Activated CD4-positive, alpha-beta T cell treated with anti-CD3 and anti-CD28 coated beads for 48 hours (primary cell): ENCODE measurements at places on chromosomes 12 and 14.

- no peak for DNase-seq
Measured at GRCh38 chr12:130240831-130241590, 78.7 kb downstream of the FZD10 start.

DNA sequence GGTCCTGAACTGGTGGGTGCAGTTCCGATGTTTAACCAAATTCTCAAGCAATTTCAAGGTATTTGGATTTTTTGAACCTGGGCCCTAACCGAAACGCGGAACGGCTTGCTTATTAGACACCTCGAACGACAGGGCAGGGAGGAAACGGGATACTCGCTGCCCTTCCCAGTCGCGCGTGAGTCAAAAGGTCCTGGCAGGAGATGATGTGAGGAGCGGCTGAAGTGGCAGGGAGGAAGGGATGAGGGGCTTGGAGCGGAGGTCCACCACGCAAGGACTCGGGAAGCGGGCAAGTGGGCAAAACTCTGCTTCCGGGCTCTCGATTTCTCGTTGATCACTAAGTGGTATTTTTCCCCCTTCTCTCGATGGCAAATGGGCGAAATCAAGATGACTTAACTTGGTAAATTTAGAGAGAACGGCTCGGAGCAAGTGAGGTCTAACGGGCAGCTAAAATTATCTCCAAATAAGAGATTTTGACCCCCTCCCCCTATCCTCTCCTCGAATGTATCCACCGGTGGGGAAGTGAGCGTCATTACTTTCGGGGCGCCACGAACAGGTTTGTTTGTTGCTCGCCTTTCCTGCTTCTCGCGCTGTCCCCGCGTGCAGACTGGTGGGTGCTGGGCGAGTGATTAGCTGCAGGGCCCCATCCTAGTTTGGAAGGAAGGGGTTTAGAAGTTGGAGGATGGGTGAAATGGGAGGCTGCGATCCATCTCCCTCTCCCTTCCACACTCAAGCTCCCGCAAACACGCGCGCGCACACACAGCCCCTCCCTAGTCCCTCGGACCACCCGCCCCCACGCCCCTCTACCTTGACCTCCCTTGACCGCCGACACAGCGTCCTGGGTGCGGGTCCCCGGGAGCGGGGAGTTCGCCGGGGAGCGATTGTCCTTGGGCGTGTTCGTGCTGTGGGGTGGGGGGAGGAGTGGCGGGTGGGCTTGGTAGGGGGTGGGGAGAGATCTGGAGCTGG, 986 bp upstream of the NTF3 start:
- no peak for DNase-seq

- no peak for DNase-seq
Measured at GRCh38 chr12:19834592-19834991, 395.3 kb downstream of the AEBP2 start.

- DNase-seq, result no peak
Measured at GRCh38 chr12:77343291-77343690, 277.9 kb upstream of the E2F7 start.

DNA sequence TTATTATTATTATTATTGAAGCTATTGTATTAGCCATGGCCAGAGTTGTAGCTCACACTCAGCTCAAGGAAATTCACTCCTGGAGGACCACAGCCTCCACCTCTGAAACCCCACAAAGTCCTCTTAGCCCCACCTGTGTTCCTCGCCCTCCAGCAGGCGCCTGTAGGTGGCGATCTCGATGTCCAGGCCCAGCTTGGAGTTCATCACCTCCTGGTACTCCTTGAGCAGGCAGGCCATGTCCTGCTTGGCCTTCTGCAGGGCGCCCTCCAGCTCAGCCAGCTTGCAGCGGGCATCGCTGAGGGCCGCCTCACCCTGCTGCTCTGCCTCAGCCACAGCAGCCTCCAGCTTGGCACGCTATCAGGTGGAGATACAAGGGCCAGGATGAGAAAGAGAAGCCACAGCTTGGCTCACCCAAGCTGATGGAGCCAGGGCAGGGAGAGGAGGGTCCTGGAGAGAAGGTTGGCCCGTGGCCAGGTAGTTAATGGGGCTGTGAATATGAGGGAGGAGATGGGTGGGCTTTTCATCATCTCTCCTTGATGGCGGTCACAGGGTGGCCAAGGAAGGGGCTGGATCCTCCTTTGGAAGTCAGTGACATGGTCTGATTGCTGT, 5.1 kb downstream of the KRT85 start:
- DNase-seq, result peak; percentile 38

DNA sequence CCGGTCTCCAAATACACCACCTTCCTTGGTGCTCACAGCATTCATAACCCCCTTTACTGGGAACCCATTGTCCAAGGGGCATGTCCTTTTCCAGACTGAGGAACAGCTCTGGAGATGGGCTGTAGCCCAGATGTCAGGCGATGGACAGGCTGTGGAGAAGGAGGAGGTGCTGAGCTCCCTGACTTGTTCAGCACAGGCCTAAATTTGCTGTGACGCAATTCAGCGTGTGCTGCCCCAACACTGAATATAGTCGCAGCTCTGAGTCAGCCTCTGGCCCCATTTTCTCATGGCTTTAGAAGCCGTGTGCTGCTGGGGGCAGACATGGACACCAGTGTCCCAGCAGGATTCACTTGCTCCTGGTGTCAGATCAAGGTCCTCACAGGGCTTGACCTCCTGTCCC, 269.1 kb downstream of the EMP1 start:
- no peak for DNase-seq

DNA sequence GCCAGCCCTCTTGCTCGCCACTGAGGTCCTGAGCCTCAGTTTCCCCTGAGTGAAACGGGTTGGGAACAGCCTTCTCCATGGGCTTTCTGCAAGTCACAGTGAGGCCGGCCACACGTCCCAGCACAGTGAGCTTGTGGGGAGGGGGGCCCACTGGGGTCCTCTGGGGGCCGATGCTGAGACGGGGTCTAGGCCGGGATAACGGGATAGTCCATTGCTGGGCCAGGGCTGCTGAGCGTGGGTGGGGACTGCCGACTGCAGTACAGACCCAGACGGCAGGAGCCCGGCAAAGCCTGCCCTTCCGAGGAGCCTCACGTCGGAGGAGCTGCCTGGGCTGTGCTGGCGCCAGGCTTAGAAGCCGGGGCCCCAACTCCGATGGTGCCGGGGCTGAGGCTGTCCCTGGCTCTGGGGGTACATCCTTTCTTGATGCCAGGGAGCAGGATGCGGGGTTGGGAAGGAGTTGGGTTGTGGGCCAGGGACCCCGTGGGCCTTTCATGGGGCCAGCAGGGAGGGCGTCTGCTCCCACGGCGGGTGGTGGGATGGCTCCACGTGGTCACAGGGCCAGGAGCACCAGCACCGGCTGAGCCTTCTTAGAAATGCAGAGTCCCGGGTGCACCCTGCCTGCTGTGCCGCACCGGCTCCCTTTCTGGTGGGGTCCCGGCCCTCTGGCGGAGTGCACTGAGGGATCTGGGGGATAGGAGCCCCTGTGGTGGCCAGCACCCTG, 24.2 kb downstream of the NOC4L start:
- DNase-seq, result no peak

- no peak for DNase-seq
Measured at GRCh38 chr12:59041241-59042121, 121.2 kb upstream of the LRIG3 start.

- peak; percentile 46 for DNase-seq
Measured at GRCh38 chr14:61671082-61671481, 24.2 kb upstream of the HIF1A start.

GRCh38 chr12:89040146-89040964, 311.9 kb downstream of the DUSP6 start:
- DNase-seq, result peak; percentile 91

DNA sequence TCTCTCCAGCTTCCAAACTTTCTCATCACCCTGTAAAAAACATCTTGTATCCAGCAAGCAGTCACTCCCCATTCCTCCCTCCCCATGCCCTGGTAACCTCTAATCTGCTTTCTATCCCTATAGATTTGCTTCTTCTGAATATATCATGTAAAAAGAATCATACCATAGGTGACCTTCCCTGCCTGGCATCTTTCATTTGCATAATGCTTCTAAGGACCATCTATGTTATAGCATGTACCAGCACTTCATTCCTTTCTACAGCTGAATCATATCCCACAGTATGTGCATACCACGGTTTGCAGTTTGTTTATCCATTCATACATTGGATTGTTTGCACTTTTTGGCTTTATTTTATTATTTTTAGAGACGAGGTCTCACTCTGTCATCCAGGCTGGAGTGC, 22.9 kb upstream of the VPS37B start:
- no peak for DNase-seq

DNA sequence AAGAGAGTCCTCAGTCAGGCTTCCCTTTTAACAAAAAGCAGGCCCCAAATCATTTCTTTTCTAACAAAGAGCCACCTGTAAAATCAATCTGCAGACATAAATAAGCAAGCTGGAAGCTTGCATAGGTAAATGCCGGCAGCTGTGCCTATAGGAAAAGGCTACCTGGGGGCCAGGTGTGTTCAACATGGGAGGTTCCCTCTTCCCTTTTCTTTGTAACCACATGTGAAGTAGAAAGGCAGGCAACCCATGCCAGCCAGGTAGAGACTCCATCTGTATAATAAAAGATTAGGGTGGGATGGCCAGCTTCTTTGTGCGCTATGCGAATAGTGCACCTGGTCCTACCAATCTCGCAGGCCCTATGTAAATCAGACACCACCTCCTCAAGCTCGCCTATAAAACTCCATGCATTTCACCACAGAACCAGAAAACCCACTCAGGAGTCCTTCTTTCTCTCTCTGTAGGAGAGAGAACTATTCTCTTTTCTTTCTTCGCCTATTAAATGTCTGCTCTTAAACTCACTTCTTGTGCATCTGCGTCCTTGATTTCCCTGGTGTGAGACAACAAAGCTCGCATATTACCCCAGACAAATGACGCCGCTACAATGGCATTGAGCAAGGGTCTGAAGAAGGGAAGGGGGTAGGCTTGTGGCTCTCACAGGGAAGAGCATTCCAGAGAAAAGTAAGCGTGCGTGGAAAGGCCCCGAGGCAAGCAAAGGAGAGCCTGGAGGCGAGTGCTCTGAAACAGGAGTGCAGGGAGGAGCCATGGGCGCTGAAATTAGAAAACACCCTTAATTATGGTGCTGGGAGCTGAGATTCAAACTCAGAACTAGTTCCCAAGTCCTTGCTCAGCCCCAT, 67.2 kb downstream of the TTC9 start:
- DNase-seq, result no peak

- DNase-seq, result no peak
Measured at GRCh38 chr14:93785423-93785822, 2.9 kb downstream of the PRIMA1 start.

GRCh38 chr14:74476607-74477006, 16.5 kb downstream of the NPC2 start:
- no peak for DNase-seq

- DNase-seq, result no peak
Measured at GRCh38 chr12:63450816-63451215, 217.5 kb downstream of the DPY19L2 start.

- no peak for DNase-seq
Measured at GRCh38 chr12:115267464-115267863, 583.5 kb upstream of the TBX3 start.

DNA sequence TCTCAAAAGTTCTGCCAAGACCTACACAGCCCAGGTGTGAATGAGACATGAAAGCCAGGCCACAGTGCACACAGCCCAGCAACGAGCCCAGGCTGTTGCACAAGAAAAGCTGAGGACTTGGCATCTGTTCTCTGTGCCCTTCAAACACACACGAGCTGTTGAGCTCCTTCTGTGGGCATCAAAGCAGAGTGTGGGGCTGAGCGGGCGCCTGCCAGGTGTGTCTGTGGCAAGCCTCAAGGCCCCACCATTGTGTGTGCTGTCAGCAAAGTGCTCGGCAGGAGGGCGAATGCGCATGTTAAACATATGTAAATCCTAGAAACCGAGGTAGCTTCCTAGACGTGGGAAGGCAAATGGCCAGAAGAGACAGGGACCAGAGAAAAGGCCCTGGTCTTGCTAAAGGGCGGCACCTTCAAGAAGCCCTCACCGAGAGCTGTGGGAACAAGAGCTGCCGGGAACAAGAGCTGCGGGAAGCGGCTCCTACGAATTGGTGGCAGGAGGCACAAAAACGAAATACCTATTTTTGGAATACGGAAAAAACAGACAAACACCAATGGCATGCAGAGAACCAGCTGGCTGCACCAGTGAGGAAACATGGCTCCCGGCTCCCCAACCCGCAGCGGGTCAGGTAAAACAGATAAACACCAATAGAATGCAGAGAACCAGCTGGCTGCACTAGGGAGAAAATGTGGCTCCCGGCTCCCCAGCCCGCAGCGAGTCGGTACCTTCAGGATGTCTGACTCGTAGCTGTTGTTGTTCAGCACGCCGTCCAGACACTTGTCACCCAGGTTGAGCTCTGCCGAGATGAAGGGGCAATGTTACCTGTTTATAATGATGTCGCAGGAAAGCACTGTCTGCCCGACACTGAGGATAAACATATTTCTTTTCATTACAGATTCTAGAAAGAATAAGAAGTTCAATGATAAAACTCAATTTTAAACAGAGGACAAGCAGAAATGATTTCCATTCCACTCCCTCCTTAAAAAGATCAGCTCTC, 19.0 kb upstream of the GOLGA3 start:
- no peak for DNase-seq

DNA sequence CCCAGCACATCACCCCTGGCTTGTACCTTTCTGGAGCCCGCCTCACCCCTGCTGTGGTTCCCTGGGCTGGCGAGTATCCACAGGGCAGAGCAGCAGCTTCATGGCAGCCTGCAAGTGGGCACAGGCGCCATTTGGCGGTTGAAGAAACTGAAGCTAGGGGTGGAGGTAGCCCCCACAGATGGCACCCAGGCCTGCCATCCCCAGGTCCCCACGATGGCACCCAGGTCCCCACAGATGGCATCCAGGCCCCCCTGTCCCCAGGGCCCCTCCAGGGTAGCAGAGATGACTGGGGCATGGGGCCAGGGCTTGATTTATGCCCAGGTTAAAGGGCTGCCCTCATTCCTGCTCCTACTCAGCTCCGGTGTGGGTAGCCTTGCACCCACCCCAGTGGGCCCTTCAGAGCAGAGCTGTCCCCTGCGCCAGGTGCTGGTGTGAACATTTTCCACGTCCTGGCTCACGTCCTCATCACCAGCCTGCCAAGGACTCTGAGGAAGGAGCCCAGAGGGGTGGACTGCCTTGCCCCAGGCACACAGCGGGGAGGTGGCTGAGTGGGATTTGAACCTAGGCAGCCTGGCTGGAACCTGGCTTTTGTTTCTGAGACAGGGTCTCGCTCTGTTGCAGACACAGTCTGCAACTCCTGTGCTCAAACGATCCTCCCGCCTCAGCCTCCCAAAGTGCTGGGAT, 8.7 kb downstream of the MMP17 start:
- DNase-seq, result no peak

- DNase-seq, result no peak
Measured at GRCh38 chr12:70467918-70468733, 102.0 kb downstream of the KCNMB4 start.

DNA sequence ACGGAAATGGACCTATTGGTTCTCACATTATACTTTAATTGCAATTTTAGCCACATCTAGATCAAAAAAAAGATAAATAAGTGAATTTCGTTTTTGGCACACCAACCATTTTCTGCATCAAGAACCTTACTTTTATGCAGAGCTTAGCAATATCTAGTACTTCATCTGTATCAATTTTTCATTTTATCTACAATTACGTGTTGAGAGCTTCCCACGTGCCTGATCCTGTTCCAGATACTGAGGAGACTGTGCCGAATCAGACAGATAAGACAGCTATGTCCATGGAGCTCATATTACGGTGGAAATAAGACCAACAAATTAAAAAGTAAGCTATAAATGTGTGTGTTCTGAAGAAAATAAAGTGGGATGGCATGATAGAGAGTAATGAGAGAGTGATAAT, 101.6 kb downstream of the MGAT4C start:
- no peak for DNase-seq
